GM13977 (cell line): ENCODE measurements at places on chromosomes 16 and 17.

DNA sequence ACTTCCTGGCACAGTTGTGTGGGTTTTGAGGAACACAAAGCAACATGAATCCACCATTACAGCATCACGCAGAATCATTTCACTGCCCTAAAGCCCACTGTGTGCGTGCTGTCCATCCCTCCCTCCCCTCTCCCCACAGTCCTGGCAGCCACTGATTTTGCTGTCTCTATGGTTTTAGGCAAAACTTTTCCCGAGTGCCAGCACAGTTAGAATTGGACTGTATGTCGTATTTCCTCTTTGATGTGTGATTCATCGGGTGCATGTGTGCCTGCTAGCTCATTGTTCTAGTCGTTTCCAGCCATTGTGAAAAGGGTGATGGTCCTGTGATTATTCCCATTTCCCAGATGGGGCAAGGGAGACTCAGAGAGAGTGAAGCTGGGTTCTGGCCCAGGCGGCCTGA, 12.7 kb downstream of the KLHL36 start:
- no peak for DNase-seq

GRCh38 chr16:86498155-86498670, 12.1 kb upstream of the FOXF1 start:
- DNase-seq = peak; percentile 53

DNA sequence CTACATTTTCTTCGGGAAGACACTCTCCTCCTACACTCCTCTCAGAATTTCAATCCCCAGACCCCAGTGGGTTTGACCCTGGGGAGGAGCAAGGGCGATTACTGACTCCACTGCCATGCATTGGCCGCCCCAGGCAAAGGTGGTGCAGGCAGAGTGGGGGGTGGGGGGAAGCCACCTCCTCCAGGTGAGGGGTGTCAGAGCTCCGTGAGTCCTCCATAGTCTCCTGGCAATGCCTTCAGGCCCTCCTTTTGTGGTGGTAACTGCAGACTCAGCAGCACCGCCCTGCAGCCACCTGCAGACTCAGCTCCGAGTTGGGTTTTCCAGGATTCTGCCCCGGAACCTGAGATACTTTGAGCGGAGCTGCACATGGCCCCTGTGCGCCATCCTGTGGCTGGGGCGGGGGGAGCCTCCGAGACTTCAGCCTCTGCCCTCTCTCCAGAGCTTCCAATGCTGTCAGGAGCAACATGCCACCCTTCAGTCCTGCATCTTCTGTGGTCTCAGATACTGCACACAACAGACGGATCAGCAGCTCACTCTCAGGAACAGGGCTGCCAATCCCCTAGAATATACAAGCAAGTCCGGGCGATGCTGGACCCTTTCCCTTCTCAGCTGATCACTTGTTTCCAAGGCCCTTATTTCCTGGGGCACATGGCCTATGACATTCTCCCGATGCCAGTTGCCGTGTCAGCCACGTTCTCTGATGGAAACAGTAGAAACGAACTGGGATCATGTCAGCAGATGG, 2.4 kb upstream of the SLC47A2 start:
- no peak for DNase-seq

- DNase-seq = no peak
These were observed 214.0 kb downstream of the NTN1 start for GRCh38 chr17:9235346-9235745.

DNA sequence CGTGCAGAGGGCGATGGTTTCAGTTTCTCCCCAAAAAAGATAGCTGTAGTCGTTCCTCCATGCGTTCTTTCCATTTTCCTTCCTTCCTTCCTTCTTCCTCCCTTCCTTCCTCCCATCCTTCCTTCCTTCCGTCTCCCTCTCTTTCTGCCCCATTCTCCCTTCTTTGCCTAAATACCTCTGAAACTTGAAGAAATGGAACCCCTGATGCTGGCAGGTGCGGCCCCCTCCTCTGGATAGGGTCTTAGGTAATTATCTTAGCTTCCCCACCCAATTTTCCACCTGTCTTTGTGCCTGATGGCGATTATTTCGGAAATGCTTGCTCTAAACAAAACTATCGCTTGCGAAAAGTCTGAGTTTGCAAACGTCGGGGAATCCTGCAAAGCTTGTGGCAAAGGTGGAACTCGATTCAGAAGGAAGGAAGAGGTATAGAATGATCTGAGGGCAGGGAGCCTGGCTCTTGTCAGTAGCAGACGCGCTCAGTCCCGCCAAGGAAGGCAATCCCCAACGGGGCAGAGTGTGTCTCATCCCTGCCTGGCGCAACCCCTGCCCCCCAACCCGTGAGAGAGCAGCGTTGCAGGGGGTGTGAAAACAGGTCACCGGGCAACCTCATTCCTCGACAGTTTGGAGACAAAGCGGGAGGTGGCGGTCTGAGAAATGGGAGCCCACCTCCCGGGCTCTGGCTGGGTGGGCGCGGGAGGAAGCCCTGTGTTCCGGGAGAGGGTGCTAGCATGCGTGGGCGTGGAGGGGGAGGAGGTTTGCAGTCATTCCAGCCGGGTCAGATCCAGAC, 2.9 kb upstream of the CBX8 start:
- DNase-seq = no peak

GRCh38 chr17:33322063-33322462, 29.0 kb upstream of the ASIC2 start:
- no peak for DNase-seq

DNA sequence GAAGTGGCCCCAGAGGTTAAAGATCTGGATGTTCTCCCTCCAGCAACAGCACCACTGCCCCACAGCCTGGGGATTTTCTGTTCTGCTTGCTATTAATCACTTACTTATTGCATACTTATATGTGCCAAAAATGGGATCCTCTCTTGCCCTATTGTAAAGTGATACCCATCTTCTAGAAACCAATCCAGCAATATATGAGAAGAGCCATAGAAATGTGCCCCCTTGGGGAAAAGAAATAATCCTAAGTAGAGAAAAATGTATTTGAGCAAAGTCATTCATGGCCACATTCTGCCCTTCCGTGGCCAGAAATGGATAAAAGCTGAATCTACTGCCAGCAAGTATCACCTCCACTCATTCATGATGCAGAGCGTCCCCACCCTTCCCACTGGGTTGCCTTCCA, 20.9 kb downstream of the SOST start:
- no peak for DNase-seq

DNA sequence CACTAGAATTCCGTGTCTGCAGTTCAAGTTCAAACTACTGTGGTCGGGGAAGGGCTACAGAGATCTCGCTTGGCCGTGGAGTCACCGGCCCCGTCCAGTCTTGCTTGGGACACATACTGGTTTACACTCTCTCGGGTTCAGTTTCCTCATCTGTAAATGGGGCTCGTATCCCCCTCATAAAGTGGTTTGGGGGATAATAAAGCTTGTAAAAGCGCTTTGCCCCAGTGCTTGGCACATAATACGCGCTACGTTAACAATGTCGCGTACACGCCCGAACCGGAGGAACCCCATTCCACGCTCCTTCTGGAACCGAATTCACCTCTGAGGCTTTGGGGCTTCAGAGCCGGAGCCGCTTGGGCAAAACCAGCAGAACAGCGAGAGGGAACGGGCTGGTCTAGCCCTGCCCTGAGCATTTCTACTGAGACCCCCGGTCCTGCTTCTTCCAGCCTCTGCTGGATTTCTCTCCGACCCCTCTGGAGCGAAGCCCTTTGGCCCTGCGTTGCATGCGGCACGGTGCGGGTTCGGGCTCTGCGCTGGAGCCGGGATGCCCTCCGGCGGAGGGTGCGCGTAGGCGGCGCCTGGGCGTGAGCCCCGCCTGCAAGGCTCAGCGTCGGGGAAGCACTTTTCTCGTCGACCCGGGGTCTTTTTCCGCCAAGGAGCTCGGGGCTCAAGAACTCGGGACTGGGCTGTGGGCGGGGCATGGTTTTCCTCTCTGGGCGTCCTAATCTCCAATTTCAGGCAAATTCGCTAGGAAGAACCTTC, 26.1 kb upstream of the HOXB13 start:
- no peak for DNase-seq

GRCh38 chr17:39600288-39600996, 7.3 kb downstream of the NEUROD2 start:
- DNase-seq = no peak

DNA sequence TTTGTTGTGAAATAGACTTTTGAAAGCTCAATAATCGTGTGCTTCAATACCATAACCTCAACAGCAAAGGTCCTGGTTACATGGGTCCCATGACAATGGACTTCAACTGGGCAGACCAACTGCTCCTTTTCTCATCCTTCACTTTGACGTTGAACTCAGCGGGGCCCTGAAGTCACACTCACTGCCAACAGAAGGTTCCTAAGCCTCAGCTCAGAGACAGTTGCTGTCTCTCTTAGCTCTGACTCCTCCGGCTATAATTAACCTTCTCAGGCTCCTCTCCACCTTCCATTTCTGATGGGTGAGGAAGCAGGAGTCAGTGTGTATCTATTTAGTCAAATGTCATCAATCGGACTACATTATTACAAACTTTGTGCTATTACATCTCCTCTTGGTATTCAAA, 23.8 kb downstream of the MPP3 start:
- DNase-seq = no peak

- DNase-seq = no peak
These were observed 27.3 kb upstream of the SMG1 start for GRCh38 chr16:18953547-18953946.

DNA sequence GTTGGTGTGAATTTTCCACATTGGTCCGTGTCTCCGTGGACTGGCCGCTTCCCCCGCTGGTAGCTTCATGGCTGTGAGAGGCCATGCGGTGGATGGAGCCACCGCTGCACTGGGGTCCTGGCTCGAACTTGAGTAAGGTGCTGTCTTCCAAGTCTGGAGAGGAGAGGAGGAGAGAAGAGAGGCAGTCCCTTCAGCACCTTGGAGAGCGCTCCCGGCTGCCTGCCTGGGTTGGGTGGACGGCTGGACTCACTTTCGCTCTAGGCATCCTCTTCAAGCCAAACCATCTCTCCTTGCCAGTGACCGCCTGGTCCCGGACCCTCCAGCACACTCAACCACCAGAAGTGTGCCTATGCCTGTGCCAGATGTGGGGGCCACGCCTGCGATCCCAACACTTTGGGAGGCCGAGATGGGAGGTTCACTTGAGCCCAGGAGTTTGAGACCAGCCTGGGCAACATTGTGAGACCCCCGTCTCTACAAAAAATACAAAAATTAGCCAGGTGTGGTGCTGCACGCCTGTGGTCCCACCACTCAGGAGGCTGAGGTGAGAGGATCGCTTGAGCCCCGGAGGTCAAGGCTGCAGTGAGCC, 6.2 kb downstream of the JPH3 start:
- DNase-seq = peak; percentile 75

DNA sequence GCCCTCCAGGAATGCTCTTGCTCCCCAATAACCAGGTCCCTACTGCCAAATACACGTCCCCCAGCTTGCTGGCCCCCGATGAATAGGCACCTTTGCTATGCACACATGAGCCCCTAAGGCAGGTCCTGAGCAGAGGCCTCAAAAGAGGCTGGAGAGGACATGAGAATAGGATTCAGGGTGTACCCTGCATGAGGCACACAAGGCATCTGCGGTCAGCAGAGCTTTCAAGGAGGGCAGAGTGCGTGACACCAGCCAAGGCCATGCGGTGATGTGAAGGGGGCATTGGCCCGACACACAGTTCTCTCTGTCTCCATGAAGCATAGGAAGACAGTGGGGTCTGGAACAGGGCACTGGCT, 6.9 kb downstream of the SEZ6L2 start:
- no peak for DNase-seq

DNA sequence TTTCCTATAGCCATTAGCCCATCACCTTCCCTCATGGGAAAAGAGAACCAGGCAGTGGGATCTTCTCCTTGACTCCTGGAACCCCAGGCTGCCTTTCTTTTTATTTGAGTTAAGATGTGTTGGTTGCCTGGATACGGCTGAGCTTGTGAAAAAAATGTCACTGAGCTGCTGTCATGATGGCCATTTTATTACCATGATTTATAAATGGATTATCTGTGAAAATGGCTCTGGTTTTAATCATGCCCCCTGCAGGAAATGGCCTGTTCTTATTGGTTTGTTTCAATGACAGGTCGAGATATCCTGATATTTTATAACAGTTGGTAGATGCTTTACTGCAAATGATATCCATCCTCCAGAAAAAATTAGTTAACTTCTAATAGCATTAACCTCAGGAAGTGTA, 640.4 kb downstream of the CDH11 start:
- DNase-seq = no peak

DNA sequence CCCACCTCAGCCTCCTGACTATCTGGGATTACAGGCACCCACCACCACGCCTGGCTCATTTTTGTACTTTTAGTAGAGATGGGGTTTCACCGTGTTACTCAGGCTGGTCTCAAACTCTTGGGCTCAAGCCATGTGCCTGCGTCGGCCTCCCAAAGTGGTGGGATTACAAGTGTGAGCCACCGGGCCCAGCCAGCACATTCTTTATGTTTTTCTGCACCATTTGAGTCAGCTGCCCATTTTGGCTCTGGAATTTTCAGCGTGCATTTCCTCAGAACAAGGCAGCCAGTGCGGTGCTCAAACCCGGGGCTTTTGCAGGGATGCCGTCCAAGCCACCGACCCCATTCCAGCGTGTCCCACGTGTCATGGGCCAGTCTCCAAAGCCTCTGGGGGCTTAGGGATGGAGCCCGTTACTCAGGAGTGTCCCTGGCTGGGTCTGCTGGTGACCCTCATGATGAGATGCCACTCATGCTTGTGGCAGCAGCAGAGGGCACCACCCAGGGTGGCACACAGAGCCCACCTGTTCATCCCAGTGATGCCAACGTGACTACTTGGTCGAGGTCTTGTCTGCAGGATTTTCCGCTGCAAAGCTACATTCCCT, 3.7 kb upstream of the RAB40C start:
- DNase-seq = no peak

GRCh38 chr17:73932216-73932749, 271.2 kb upstream of the RPL38 start:
- no peak for DNase-seq

GRCh38 chr17:1351971-1352370, 48.1 kb downstream of the YWHAE start:
- DNase-seq = no peak

- DNase-seq = no peak
These were observed 53.9 kb upstream of the ERN1 start for GRCh38 chr17:64183815-64184214.

- DNase-seq = no peak
These were observed 42.0 kb upstream of the ZNF469 start for GRCh38 chr16:88340755-88341150.

DNA sequence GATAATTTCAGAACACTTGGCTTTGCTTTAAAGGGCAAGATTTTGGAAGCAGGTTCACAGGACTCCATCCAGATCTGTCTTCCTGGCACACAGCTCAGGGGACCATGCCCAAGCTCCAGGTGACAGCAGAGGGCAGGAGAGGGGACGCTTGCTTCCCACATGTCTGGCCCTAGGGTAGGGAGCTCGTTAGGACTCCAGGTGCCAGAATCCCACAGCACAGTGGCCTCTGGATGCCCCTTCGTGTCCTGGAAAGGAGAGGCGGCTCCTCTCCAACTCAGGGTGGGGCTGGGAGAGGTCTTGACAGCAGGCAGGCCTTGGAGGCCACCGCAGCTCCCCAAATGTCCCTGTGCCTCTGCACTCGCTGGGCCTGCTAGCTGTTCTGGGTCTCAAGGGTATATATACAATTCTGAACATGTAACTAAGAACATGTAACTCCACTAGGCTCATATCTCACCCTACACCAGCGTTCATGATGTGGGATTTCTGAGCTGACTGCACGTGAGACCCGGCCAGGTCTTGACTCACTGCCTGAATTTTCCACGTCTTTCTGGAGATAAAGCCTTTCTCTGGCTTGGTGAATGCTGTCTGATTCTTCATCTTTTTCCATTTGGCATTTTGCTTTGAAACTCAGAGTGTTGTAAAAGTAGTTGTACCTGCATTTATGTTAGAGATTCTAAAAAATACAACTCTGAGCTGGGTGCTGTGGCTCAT, 52.8 kb downstream of the MARCHF10 start:
- no peak for DNase-seq

- no peak for DNase-seq
These were observed 3.3 kb upstream of the NOTUM start for GRCh38 chr17:81964081-81964849.
